GM12865 (cell line): ENCODE measurements at places on chromosomes 4 and X.

GRCh38 chr4:142120921-142121320, 484.5 kb downstream of the IL15 start:
- no peak for DNase-seq

- DNase-seq = no peak
Measured at GRCh38 chr4:124132161-124132560, 580.4 kb downstream of the ANKRD50 start.

DNA sequence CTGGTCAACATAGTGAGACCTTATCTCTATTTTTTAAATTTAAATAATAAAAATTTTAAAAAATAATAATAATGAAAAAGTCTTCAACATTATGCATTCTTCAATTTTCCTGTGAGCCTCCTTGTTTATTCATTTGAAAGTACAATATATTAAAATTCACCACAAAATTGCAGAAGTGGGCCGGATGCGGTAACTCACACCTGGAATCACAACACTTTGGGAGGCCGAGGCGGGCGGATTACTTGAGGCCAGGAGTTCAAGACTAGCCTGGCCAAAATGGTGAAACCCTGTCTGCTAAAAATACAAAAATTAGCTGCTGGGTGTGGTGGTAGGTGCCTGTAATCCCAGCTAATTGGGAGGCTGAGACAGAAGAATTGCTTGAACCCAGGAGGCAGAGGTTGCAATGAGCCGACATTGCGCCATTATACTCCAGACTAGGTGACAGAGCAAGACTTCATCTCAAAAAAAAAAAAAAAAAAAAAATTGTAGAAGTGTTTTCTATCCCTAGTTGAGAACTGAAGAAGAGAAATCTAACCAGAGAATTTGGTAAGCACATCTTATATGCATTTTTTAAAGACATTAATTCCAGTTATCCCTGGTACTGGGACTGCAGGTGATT, 56.9 kb downstream of the RBM47 start:
- peak; percentile 68 for DNase-seq

GRCh38 chr4:8730159-8730558, 137.6 kb downstream of the CPZ start:
- DNase-seq = no peak

- no peak for DNase-seq
Measured at GRCh38 chr4:4717692-4718091, 141.8 kb upstream of the MSX1 start.

GRCh38 chr4:89270792-89271191, 36.8 kb downstream of the GPRIN3 start:
- no peak for DNase-seq

DNA sequence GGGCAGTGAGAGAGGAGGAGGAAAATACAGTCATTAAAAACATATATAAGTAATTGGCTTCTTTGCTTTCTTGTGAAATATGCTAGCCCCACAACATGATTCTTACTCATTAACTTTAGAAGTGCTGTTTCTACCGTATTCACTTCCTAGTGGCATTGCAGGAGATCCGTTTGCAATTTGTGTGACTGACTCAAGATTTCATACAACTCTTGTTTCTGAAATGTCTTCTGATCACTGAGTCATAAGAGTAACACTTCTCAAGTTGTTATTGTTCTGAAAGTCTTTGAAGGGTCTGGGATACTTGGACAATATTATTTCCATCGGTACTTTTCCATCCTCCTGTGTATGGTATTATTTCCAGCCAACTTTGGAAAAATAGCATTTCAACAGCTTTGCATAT, 310.8 kb downstream of the PACRGL start:
- DNase-seq = no peak

DNA sequence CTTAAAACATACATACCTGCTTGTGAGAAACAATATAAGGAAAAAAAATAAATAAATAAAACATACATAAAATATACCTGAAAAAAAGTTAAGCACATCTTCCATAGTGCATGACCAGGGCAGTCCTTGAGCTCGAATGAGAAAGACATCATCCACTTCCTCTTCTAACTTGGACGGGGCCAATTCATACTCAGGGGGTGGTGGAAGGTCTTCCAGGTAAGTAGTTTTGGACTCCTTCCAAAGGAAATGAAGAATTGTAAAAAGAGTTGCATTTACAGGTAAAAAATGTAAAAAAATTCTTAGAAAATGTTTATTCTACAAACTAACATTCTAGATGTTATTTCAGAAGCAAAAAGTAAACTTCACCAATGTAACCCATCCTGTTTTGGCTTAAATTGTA, 3.6 kb downstream of the GRSF1 start:
- DNase-seq = no peak

- DNase-seq = peak; percentile 27
Measured at GRCh38 chrX:134542485-134542884, 82.5 kb downstream of the HPRT1 start.

DNA sequence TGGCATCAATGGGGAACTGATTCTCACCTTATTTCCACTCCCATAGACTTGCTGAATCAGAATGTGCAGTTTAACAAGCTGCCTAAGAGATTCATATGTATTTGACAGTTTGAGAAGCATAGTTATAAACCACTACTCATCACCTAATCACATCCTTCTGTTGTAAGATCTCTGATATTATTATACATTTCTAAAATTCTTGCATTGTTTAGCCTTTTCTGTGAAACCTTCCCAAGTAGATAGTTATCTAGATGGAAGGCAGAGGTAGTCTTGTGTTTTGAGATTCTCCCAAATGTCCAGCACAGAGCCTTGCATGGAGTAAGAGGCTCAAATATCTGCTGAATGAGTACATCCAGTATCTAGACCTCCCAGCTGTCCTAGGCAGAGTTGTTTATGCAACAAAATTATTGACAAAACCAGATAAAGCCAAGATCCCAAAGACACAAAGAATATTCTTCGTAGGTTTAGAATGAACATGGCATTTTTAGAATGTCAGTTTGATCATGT, 227.3 kb downstream of the KDR start:
- no peak for DNase-seq

DNA sequence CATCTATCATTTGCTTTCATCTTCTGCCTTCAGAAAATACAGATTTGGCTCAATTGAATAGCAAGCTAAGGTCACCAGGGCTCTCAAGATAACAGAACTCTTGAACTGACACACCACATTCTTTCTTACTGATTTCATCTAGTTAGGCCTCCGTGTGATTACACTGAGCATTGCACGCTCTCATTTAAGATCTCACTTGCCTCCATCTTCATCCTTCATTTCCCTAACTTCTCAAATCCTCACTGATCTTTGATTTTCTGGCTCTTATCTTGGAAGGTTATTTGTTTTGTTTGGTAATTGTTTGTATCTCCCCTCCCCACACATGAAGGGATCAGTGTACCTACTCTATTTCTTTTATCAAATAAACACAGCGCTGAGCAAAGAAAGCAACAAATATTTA, 47.7 kb downstream of the MANBA start:
- no peak for DNase-seq

- no peak for DNase-seq
Measured at GRCh38 chr4:86718152-86718551, 124.0 kb downstream of the PTPN13 start.

GRCh38 chr4:41285202-41285863, 28.6 kb downstream of the UCHL1 start:
- DNase-seq = no peak

GRCh38 chr4:187724456-187724855, 271.1 kb upstream of the ZFP42 start:
- DNase-seq = no peak

GRCh38 chr4:3765271-3766035, 732 bp upstream of the ADRA2C start:
- no peak for DNase-seq

DNA sequence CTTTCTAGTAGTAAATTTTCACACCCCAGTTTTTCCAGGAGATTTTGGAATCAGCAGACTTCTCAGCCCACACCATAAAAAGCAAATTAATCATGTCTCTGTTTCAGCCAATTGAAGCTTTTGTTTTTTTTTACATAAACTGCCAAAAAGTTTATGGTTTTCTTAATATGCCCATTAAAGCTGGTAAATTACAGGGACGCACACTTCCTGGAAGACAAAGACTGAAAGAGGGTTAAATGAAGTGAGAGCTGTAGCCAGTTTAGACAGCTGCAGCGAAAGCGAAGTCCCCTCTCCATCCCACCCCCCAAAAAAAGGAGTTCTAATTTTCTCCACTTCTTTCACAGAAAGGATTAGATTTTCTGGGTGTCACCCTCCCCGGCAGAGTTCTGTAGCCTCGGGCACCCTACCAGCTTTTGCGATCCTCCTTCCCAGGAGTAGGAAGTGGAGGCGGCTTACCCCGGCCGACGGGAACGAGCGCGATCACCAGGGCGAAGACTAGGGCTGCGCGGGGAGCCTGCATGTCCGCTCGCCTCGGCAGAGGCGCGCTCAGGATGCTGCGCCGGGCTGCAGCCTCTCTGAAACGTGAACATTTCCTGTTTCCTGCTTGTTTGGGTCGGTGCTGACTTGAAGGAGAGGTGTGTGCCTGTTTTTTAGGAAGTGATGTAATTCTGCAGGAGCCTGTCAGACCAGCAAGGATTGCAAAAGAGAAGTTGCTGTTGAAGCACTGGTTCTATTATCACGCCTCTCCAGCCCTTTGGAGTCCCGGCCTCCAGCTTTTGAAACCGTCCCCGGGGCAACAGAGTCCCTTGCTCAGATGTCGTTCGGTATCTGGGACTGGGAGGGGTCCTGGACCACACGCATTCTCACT, at the start of gene TMEM154:
Gene TMEM154, minus strand, starts transcription at position 584 of the 868 bp plus-strand sequence. Its CDS starts 64 bp downstream, at position 520.
- peak; percentile 86 for DNase-seq

- no peak for DNase-seq
Measured at GRCh38 chr4:152512483-152512882, 23.4 kb downstream of the FBXW7 start.

DNA sequence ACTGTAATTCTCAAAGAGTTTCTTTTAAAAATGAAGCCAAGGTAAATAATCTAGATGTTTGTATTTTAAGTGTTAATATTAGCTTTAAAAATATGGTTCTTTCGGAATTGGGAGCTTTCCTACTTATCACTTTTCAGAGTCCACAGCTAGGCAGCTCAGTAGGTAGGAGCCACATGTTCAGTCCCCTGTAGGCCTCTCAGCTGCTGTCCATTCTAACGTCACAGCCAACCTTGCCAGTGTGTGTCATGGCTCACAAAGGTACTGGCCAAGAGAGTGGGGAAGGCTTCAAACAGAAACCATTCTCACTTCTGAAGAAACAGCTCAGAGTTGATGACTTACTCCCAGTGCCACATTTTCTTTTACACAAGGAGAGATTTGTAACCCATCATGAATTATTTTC, 50.0 kb upstream of the BRS3 start:
- no peak for DNase-seq

DNA sequence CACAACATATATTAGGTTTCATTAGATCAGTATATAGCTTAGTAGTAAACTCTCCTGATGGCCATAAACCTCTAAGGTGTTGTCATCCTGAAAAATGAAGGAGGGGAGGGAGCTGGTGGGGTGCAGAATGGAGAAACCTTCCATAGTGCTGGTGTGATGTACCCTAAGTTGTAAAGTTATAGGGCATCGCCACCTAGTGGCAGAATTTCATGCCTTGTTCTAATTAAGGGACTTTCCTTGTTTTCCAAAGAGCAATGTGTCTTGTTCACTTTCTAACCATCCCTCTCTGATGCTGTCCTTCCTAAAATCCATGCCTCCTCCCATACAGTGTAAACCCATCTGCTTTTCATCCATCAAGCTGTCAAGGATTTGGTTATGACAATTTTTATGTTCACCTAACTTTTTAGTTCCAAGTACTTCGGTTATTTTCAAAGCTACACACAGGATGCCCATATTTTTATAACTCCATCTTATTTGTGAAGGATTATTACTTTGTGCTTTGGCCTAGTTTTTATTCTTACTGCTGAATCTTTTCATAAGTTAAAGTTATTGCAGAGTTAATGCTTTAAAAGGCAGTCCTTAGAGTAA, 4.5 kb downstream of the NBDY start:
- DNase-seq = peak; percentile 49

DNA sequence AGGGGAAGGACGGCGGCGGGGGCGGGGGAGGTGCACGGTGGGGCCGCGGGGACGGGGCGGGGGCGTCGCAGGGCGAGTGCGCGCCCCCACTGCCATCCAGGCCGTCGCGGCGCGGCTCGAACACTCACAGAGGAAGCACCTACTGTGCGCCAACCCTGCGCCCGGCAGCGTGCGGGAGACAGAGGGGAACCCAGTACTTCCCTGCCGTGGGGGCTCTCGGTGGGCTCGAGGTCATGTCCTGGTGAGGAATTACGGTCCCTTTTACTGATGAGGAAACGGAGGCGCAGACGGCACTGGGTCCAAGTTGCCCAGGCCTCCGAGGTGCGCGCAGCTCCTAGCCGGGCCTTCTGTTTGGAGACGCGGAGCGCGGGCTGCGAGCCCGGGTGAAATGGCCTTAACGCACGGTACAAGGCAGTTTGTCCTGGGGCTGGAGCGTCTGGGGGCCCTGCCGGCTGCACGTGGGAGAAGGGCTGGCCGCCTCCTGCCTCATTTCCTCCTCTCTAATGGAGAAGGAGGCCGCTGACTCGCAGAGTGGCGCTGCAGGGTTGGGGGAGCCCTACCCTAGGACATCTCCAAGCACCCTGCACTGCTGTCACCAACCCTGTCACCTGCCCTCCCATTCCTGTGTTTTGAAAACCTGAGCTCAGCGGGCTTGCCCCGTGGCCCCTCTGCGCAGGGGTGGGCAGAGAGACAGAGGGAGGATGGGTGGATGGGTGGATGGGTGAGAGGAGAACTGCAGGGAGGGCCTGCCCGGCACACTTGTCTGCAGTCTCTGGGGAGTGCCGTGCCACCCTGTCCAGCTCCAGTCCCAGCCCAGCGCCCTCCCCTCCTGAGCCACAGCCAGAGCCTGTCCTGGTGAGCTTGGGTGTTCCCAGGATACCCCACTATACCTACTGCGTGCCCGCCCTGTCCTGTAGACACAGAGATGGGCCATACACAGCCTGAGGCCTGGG, 106.0 kb downstream of the ADRA2C start:
- no peak for DNase-seq

DNA sequence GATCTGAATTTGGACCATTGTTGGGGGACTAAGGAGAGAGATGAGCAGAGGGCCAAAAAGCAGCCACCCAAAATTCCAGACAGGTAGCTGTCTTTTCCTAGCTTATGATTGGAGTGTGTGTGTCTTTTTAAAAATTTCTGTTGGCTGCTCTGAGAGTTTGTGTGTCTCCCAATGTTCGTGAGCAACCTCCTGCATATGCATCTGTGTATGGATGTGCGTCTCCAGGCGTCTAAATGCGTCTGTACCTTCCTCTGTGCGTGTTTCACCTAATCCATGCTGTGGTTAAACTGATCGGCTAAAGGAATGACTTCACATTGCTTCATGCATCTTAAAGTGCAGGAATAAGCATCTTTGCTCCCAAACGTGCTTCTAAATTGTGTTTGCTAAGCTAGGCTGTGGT, 65.5 kb upstream of the LAS1L start:
- DNase-seq = no peak

DNA sequence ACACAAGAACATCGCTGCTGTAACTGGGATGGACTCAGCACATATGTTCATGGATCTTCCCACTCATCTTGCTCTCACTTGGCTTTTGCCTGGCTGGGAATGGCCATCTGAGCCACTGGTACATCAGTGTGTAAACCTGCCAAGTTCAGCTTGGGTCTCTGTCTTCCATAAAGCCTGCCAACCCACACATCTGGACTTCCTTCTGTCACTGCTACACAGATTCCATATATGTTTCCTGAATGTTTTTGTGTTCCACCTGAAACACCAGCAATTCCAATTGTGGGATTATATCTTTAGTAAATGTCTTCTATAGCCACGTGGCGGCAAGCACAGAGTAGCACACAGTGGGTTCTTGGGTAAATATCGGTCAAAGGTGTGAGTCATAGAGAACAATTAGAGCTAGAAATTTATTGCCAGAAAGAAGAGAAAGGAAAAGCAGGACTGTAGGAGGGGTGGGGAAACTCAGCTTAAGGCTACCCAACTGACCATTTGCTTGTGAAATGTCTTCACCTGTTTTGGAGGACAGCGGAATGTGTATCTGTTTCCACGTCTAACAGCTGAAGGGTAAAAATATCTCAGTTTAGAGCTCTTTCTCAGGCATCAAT, 125.9 kb downstream of the MFAP3L start:
- no peak for DNase-seq
